ENCODE measurements at places on chromosomes 5 and 9.

DNA sequence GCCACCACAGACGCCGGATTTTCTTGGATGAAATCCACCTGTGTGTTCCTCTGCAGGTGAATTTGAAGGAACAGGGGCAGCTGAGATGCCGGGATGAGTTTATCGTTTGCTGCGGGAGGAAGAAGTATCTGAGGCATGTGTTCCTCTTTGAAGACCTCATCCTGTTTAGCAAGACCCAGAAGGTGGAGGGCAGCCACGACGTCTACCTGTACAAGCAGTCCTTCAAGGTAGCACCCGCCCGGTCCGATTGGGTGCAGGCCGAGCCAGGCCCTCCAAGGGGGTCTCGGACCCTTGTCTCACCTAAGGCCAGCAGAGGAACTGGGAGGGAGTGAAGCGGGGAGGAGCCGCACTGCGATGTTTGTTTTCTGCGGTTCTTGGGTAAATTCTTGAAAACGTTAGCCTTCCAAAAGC, 18.4 kb upstream of the LRRC14B start:
- DNase-seq = no peak

GRCh38 chr5:163807781-163808180, 302.4 kb downstream of the MAT2B start:
- no peak for DNase-seq

- DNase-seq = no peak
Observed at GRCh38 chr5:91022518-91022917, 360.6 kb downstream of the ARRDC3 start.

GRCh38 chr9:120221844-120222243, 358.1 kb downstream of the CDK5RAP2 start:
- no peak for DNase-seq

- no peak for DNase-seq
Observed at GRCh38 chr5:173581408-173582215, 34.8 kb downstream of the BOD1 start.

- no peak for DNase-seq
Observed at GRCh38 chr5:79011219-79011836, 26.2 kb upstream of the ARSB start.

GRCh38 chr9:3495855-3496254, 29.9 kb downstream of the RFX3 start:
- no peak for DNase-seq

DNA sequence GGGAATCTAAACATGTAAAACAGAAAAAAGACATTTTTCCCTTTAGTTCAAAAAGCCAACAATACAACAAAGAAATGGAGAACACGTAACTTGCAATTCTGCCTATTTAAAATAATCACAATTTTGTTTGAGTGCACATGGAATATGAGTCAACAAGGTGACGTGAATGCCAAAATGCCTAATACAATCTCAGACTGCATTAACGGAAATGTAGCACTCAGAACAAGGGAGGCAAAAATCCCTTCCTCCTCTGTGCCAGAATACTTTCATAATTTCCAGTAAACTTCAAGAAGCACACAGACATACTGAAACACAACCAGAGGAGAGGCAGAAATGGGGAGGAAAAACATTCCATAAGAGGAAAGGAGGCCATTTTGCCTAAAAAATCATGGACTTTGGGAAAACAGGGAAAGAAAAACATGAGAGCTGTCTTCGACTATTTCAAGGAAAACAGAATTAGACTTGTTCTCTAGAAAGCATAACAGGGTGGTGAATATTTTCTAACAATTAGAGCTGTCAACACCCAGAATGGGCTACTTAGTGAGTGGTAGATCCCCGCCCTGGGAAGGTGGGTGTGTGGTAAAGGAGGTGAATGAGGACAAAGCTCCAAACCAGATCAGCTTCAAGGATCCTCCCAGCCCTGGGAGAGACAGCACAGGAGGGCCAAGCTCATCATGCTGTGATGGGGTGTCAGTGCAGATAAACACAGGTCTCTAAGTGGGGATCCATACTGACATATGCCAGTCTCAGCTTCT, 48.2 kb downstream of the ABCA1 start:
- DNase-seq = no peak

- DNase-seq = no peak
Observed at GRCh38 chr5:7245121-7245651, 150.8 kb upstream of the ADCY2 start.

DNA sequence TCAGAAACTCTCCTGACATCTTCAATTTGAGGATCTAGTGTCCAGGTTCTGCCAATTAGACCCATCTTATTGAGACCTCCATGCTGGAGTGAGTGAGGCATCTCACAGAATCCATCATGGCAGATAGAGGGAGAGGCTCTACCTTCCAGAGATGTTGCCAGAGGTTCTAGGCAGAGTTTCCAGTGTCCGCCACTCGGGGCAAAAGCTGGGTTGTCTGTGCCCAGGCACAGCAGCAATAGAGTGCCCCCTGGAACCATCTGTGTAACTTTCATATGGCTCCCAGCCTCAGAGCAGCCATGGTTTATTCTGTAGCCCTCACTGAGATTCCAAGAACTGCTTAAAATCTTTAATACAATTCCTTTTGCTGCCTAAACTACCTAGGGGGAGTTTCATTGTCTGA, 16.6 kb upstream of the CCDC112 start:
- no peak for DNase-seq

GRCh38 chr9:107548298-107549142, 59.0 kb upstream of the KLF4 start:
- no peak for DNase-seq

- DNase-seq = no peak
Observed at GRCh38 chr9:112434487-112434886, 52.1 kb upstream of the KIAA1958 start.

DNA sequence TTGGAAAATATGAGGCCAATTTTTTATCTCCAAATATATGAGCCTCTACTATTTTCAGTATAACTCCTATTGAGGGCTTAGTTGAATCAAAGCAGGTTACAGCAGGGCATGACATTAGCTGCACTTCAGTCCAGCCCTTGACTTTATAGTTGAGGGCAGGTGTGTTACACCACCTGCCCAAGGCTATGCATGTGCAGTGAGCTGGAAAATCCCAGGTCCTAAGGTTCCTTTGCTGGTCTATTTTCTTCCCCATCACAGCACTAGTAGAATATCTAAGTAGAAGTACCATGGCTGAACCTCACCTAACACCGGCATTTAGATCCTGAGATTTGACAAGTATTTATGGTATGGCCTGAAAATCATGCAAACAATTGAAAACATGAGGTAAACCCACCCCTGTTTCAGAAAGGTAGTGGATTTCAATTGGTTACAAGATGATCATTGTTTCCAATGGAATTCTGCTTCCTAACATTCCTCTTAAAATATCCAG, 201.1 kb downstream of the SEMA5A start:
- DNase-seq = no peak

DNA sequence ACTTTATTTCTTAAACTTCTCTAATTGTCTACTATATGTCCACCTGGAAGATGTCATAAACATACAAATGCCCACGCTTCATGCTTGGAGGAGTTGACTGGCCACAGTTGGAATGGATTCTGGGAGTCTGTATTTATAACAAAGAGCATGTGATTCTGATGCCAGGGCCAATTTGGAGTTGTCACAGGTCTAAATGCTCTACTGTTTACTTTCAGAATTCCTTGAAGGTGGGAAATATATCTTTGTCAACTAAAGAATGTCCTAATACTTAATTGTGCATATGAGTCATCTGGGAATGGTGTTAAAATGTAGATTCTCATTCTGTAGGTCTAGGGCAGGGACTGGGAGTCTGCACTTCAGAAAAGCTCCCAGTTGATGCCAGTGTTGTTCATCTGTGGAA, 196.1 kb downstream of the ANXA1 start:
- no peak for DNase-seq

- DNase-seq = no peak
Observed at GRCh38 chr9:133188843-133189180, 20.2 kb downstream of the OBP2B start.

DNA sequence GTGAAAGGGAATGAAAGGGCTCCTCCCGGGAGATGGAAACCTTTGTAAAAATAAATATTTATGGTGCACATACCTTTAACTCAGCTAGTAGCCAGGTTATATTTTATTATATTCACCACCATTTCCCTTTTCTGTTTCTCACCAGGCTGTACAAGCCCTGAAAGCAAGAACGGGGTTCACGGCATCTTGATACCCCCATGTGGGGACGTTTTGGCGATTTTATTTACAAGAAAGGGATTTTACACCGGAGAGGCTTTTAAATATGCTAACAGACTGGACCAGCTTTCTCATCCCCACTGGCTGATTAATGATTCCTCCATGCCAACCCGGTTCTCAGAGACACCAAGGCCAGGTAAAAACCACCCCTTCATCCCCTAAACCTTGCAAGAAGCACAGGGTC, 19.2 kb downstream of the IL12B start:
- DNase-seq = no peak

- DNase-seq = no peak
Observed at GRCh38 chr9:127721391-127721821, 5.5 kb downstream of the TTC16 start.

DNA sequence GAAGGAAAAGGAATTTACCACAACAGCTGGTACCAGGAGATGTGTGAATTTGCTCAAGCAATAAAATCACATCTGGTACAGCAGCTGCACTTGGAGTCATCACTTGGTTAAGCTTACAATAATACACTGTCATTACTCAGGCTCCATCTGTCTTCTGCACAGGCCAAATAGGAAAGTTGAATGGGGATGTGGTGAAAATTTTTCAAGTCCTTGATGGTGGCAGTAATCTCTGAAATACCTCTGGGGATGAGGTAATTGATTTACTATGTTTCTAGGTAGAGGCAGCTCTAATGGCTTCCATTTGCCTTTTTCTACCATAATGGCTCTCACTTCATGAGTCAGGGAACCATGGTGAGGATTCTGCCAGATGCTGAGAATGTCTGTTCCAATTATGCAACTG, 206.8 kb upstream of the ATP10B start:
- DNase-seq = no peak

- DNase-seq = no peak
Observed at GRCh38 chr9:95511952-95512708, 4.6 kb downstream of the PTCH1 start.

DNA sequence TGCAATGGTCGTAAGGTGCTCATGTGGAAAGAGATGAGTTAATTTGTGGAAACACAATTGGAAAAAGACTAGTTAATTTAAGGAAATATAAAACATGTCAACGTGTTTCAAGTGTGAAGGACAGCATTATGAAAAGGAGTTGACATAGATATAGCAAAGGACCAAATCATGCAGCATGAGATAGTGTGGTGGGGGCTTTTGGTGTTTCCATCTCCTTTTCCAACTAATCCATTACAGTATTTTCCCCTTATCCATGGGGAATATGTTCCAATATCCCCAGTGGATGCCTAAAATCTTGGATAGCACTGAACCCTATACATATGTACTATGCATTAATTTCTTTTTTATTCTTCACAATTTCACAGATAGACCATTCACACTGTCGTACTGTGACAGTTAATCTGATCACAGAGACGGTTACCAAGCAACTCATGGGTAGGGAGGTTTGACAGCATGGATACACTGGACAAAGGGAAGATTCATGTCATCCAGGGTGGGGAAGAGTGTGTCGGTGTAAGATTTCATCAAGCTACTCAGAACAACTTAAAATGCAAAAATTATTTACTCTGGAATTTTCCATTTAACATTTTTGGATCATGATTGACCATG, 238.6 kb downstream of the CDH12 start:
- no peak for DNase-seq

GRCh38 chr5:25339541-25339940, 694.8 kb upstream of the CDH10 start:
- no peak for DNase-seq

- no peak for DNase-seq
Observed at GRCh38 chr5:64518793-64519192, 13.0 kb downstream of the RGS7BP start.

DNA sequence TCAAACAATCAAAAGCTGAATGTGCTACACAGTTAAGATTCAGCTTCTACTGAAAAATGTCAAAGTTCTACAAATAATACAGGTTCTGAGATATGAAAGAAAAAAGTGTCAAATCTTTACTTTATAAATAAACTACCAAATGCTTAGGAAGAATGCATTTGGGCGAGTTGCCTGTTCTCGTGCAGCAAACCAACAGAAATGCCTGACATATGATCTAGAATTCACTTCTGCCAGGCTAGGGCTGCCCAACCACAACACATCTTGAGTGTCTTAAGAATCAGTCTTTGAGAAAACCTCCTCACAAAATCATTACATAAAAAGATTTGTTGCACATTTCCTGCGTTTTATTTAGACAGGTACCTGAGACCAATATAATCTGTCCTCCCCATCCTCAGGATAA, 42.2 kb downstream of the ANKH start:
- no peak for DNase-seq

- DNase-seq = no peak
Observed at GRCh38 chr9:94895668-94896067, 169.2 kb downstream of the AOPEP start.

DNA sequence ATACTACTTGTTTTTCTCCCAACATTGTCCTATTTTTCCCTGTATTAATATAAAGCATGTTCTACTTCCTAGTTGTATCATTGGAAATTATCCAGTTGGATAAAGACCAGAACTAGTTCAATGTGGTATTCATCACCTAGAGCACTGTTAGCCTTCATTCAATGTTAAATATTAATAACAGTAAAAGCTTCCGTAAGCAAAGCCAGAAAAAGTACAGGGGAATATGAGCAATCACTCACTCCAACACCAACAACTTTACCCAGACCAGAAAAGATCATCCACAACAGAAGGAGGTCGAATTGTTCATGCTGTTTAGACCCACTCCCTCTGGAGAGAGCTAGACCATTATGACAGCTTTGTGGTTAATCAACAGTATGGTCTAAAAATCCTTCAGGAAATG, 728.4 kb downstream of the MAT2B start:
- no peak for DNase-seq

DNA sequence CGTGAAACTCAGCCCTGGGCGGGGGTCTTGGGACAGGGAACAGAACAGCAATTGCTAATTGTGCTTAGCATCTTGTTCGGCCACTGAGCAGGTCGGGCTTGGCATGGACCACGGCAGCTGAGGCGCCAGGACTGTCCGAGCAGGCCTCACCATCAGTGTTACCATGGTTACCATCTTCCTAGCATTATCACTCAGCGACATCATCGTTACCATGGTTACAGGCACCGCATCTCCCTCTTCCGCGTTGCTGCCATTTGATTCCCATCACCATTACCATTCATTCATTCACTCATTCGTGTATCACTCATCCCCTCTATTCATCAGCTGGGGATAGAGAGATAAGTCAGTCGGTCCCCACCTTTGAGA, 81.0 kb upstream of the ZBTB43 start:
- no peak for DNase-seq
